ENCODE measurements at places on chromosomes 5 and 9. TPM values are rescaled to one million over a fixed set of nuclear protein-coding genes. Genes with fewer than 3 reads are reported as not detected.
A peak's percentile ranks its signal among the peaks of the same experiment; 100 is the strongest.

DNA sequence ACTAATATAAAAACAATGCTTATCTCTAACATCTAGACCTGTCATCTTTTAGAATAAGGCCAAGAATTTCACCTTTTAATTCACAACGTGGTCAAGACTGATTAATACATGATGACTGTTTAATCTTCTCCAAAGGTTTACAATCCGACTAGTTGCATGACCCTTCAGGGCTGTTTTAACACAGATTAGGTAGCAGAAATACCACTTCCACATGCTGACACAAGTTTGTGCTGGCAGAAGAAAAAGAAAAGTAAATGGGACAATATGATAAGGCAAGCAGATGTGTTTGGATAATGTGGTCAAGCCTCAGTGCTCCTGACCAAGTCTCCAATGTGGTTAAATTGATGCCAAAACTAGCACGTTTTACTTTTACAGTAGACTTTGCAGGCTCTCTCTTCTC lies 31.1 kb downstream of the SEMA6A start:
- DNase-seq, result no peak
- H3K4me3 ChIP-seq, result no peak overlapping the region
- H3K27me3 ChIP-seq, result no peaks in the 10 kb centered on the region
- H3K27ac ChIP-seq, result no peak overlapping the region

GRCh38 chr5:168136340-168136739 lies 155.1 kb upstream of the WWC1 start:
- no peaks in the 10 kb centered on the region for H3K4me1 ChIP-seq
- H3K27me3 ChIP-seq, result no peaks in the 10 kb centered on the region
- H3K27ac ChIP-seq, result no peak overlapping the region
- DNase-seq, result no peak
- no peaks in the 10 kb centered on the region for H3K36me3 ChIP-seq

DNA sequence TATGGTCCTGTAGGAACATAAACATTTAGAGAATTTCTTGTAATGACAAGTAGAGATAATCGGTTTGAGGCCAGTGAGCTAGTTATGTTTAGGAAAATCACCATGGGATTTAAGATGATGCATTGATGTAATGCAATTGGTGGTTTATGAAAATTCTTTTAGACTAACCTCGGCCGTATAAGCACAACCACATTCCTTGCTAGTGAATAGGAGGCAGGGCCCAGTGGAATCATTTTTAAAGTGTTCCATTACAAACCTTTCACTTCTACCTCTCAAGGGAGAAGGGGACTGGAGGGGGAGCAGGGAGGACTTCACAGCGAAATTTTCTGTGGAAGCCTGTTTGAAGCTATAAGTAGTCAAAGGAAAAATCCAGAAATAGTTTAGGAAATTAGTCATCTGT lies 71.8 kb upstream of the NFIL3 start:
- H3K27me3 ChIP-seq, result no peaks in the 10 kb centered on the region
- no peaks in the 10 kb centered on the region for H3K36me3 ChIP-seq
- peak overlapping the region; percentile 39 for H3K27ac ChIP-seq
- peaks cover 12% of the 10 kb centered on the region for H3K4me1 ChIP-seq

GRCh38 chr5:76735762-76736545 lies 20.0 kb downstream of the F2R start:
- H3K4me3 ChIP-seq, result no peak overlapping the region
- no peaks in the 10 kb centered on the region for H3K4me1 ChIP-seq
- H3K36me3 ChIP-seq, result no peaks in the 10 kb centered on the region
- H3K27me3 ChIP-seq, result no peaks in the 10 kb centered on the region

The GABRP gene
- total RNA-seq, result 0.42 TPM

Data from esophagus muscularis mucosa (tissue), 4 donors.